Transverse colon (tissue), 4 donors: ENCODE measurements at places on chromosomes 1 and 21. TPM values are rescaled to one million over a fixed set of nuclear protein-coding genes. Genes with fewer than 3 reads are reported as not detected.
A peak's percentile ranks its signal among the peaks of the same experiment; 100 is the strongest.

GRCh38 chr21:46287541-46287940 lies 1.4 kb downstream of the YBEY start:
- DNase-seq: no peak

GRCh38 chr1:12081648-12082396 lies 18.7 kb downstream of the TNFRSF8 start:
- DNase-seq: no peak

GRCh38 chr1:236161230-236161629 lies 18.9 kb downstream of the GPR137B start:
- no peak for DNase-seq

DNA sequence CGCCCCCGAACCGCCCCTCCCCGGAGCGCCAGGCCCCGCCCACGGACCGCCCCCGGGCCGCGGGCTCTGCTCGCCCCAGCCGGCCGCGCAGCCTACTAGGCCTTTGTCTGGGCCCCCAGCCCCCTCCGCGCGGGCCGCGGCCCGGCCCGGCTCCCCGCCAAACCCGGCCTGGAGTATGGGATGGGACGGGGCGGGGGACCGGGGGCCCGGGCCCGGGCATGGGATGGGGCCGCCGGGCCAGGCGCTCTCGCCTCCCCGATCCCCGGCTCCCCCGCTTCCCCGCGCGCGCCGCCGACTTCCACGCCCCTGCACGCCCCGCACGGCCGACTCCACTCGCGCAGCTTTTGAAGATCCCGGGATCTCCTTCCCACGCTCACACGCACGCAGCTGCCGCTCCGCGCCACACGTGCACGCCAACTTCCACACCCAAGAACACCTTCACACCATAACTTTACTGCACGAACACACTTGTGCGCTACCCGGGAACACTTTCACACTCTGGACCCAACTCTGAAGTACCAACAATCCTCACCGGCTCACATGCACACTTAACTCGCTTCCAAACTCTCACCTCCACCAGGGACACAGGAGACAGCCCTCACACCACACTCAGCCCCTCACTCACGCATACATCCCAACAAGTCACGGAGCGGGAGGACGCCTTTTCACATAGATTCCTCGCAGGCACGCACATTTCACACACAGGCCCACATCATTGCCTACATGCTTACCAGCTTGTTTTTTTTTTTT lies 437 bp upstream of the HSPG2 start:
- peak; percentile 81 for DNase-seq

- no peak for DNase-seq
These were observed 79.3 kb downstream of the ST6GALNAC3 start for GRCh38 chr1:76153841-76154205.

GRCh38 chr1:34885405-34886247 lies 26.1 kb upstream of the SMIM12 start:
- peak; percentile 55 for DNase-seq

- no peak for DNase-seq
These were observed 43.0 kb downstream of the JAK1 start for GRCh38 chr1:64923294-64923718.

- no peak for DNase-seq
These were observed 54.9 kb downstream of the IVNS1ABP start for GRCh38 chr1:185262151-185262550.

DNA sequence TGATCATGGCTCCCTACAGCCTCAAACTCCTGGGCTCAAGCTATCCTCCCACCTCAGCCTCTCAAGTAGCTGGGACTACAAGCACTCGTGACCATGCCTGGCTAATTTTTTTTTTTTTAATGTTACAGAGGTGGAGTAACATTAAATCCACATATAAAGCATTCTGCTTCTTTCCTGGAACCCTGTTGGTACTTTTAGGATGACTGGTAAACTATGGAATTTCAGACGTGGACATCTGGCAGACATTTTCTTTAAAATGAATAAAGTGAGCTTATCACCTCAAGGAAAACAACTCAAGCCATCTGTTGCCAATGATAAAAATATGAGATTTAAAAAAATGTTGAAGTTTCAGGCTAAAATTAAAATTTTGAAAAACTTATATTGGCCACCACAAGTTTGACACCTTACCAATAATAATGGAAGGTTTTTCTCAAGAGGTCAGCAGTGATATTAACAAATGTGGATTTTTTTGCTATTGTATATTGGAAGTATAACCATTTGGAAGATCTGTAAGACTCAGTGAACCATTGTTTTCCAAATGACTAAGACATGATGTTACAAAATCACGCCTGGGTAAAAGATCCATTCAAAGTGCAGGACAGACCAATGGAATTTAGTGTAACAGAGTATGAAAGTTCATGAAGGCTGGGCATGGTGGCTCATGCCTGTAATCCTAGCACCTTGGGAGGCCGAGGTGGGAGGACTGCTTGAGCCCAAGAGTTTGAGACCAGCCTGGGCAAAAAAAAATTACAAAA lies 52.7 kb upstream of the EIF4G3 start:
- no peak for DNase-seq

GRCh38 chr1:232579958-232580941 lies 49.7 kb downstream of the SIPA1L2 start:
- DNase-seq: no peak

DNA sequence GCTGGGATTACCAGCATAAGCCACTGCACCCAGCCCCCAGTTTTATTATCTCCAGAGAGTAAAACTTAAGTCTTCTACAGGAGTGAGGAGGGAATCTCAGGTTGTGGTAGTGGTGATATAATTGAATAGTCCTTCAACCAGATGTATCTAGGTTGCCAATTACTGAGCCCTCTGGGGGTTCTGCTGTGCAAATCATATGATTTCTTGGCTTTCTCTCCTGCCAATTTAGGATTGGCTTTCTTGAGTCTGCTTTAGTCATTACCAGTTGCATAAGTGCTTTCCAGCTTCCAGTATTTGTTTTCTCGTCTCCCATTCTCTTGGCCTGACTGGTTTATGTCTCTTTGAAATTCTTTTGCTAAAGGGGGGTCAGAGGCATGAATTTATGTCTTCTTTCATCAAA lies 11.1 kb downstream of the CPT2 start:
- no peak for DNase-seq

- DNase-seq: peak; percentile 79
These were observed at the start of gene G0S2 for GRCh38 chr1:209674957-209675564. Gene G0S2, plus strand, starts transcription at chr1:209675412. Its CDS starts 273 bp downstream, at chr1:209675685.

IKBKE gene
- total RNA-seq: 77.4 TPM

HES3 gene
- total RNA-seq: not detected

NUDT4B gene
- total RNA-seq: not detected

GNG5 gene
- 19.1 TPM for total RNA-seq

ODF2L gene
- total RNA-seq: 43.6 TPM

PGBD2 gene
- total RNA-seq: 12.4 TPM

SPOCD1 gene
- total RNA-seq: 0.48 TPM

CFAP141 gene
- total RNA-seq: not detected

STUM gene
- 2.7 TPM for total RNA-seq

GMEB1 gene
- 7.0 TPM for total RNA-seq
